ENCODE measurements at places on chromosomes 2 and 18. TPM values are rescaled to one million over a fixed set of nuclear protein-coding genes. Genes with fewer than 3 reads are reported as not detected.
A peak's percentile ranks its signal among the peaks of the same experiment; 100 is the strongest.

- DNase-seq: no peak
Measured at GRCh38 chr2:234823877-234824376, 127.9 kb upstream of the SH3BP4 start.

- no peak for DNase-seq
Measured at GRCh38 chr2:212489719-212490346, 48.8 kb downstream of the ERBB4 start.

- DNase-seq: no peak
Measured at GRCh38 chr2:146912536-146912935, 932.3 kb upstream of the ACVR2A start.

DNA sequence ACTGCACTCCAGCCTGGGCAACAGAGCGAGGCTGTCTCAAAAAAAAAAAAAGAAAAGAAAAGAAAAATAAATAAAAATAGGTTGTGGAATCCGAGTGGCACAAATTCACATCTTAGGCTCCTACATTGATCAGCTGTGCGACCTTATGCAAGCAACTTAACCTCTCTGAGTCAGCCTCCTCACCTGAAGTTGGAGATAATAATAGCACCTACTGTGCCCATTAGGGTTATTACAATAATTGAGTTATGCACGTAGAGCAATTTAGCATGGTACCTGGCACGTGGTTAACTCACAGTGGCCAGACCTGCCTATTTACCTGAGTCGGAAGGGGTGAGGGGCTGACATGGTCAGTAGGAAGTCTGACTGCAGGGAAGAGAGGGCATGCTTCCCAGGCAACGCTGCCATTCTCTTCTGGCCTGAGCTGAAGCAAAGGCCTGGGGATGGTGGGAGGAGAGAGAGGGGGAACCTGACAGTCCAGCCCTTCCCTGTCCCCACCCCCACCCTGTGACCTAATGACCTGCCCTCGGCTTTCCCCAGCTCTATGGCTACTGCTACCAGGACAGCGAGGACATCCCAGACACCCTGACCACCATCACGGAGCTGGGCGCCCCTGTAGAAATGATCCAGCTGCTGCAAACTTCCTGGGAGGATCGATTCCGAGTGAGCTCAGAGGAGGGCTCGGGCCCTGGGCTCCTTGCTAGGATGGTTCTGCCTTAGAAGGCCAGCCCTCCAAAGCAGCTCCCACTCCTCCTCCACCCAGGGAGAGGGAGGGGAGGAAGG lies 5.1 kb downstream of the PKDCC start:
- DNase-seq: no peak

GRCh38 chr2:140091926-140092325 lies 1311.7 kb upstream of the NXPH2 start:
- DNase-seq: no peak

DNA sequence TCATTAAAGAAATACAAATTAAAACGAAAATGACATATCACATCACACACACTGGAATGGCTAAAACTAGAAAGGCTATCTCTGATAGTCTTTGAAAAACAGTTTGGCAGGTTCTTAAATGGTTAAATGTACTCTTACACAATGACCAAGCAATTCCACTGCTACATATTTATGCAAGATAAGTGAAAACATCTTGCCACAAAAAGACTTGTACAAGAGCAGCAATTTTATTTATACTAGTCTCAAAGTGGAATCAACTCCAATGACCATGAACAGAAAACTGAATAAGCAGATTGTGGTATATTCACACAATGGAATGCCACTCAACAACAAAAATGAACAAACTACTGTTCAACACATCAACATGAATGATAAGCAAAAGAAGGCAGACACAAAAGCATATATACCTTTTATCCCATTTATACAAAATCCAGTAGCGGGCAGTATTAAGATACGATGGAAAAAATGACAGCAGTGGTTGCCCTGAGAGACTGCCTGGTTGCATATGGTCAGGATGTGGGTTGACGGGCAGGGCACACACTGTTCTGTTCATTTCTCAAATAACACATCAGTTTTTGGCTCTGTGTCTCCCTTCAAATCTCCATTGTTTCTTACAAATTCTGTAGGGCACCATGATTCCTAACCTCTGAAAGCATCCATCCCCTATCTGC lies 25.4 kb downstream of the SP100 start:
- DNase-seq: no peak

DNA sequence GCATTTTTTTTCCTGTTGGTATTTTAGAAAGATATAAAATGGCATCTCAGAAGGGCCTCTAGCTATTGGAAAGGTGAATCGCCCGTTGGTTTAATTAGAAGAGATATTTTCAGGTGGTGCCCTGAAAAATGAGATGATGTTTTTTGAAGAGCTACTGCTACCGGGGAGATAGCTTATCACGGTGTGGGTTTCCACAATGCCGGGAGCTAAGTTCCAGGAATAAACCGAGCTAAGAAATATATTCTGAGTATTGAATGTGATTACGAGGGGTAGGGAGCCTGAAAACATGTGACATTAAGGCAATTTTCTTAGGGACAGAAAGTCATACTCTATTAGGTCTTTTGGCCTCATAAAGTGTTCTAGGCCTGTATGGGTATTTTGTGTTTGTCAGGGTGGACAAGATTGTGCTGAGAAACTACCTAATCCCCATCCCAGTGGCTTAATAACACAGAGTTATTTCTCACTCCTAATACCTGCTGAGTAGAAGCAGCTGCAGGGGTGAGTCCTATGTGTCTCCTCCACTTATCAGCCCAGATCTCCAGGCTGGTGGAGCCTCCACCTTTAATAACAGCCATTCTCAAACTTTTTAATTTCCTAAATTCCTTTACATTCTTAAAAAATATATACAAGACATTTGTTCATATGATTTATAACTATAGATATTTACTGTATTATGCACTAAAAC lies 150.2 kb downstream of the LRRTM1 start:
- DNase-seq: no peak

GRCh38 chr2:180033993-180034894 lies 27.1 kb upstream of the CWC22 start:
- peak; percentile 16 for DNase-seq

GRCh38 chr2:237626813-237627440 lies 460 bp upstream of the LRRFIP1 start:
- DNase-seq: peak; percentile 49

- DNase-seq: no peak
Measured at GRCh38 chr2:176419591-176420071, 150.4 kb downstream of the MTX2 start.

KCNK3 gene
- polyA plus RNA-seq: 6.8 TPM

CRYGD gene
- not detected for polyA plus RNA-seq

TXNL4A gene
- polyA plus RNA-seq: 150 TPM

ITGB6 gene
- polyA plus RNA-seq: not detected

TET3 gene
- 9.4 TPM for polyA plus RNA-seq

STON1 gene
- polyA plus RNA-seq: 0.95 TPM

MYCN gene
- 12.0 TPM for polyA plus RNA-seq

CDKL4 gene
- polyA plus RNA-seq: not detected

ASAP2 gene
- polyA plus RNA-seq: 7.0 TPM

TWIST2 gene
- not detected for polyA plus RNA-seq

DCC gene
- 0.36 TPM for polyA plus RNA-seq

COL3A1 gene
- 13.5 TPM for polyA plus RNA-seq

Data from brain (organoid and tissue), 16 donors.